ENCODE measurements at places on chromosomes 5 and 9.
A peak's percentile ranks its signal among the peaks of the same experiment; 100 is the strongest.

- peak; percentile 22 for DNase-seq
These were observed 134.5 kb downstream of the GNAQ start for GRCh38 chr9:77896938-77897667.

DNA sequence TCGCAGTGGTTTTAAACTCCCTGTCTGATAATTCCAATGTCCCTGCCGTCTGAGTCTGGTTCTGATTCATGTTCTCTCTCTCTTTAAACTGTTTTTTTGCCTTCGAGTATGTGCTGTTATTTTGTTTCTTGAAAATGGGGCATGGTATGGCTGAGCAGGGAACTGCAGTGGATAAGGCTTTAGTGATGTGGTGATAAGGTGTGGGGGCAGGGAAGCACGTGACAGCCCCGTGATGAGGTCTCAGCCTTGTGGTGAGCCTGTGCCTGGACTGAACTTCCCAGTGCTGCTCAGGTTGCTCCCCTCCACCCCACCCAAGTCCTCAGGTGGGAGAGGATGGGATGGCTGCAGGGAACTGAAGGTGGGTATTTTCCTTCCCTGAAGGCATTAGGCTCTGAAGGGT is 5.5 kb upstream of the ZNF354B start:
- DNase-seq = no peak

DNA sequence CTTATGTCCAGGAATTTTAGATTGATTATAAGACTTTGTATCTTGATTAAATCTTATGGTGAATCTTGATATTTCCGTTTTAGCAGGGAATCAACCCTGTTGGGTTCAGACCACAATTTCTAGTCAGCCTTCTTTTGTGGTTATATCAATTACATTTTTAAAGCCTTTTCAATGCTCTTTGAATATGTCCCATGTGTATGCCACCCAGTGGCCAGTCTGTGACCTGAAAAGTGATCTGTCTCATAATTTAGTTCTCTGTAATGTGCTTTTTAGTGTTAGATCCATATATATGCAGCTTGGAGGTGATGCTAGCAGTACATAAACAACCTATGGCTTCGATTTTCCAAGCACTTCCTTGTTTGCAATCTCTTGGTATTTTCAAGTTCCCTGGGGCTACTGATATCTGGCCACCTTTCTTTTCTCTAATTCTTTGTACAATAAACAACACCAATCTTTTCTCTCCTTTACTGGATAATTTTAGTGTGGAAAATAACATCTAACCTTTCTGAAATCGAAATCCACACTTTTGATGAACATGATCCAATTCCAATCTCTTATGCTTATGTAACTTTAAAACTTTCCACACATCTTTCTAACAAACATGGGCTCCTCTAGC is 28.8 kb downstream of the PDE8B start:
- DNase-seq = peak; percentile 40

DNA sequence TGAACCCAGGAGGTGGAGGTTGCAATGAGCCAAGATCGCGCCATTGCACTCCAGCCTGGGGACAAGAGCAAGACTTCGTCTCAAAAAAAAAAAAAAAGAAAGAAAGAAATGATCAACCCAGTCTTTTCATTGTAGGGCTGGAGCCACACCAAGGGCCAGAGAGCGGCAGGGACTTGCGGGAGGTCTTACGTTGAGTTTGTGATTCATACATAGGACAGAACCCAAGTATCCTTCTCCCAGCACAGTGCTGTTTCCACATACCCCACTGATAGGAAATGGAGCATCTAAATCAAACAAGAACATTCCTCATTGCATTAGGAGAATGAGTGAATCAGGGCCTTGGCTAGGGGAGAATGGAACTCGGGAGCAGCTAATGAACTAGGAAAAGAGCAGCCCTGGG is 3.5 kb upstream of the TNIP1 start:
- DNase-seq = no peak

DNA sequence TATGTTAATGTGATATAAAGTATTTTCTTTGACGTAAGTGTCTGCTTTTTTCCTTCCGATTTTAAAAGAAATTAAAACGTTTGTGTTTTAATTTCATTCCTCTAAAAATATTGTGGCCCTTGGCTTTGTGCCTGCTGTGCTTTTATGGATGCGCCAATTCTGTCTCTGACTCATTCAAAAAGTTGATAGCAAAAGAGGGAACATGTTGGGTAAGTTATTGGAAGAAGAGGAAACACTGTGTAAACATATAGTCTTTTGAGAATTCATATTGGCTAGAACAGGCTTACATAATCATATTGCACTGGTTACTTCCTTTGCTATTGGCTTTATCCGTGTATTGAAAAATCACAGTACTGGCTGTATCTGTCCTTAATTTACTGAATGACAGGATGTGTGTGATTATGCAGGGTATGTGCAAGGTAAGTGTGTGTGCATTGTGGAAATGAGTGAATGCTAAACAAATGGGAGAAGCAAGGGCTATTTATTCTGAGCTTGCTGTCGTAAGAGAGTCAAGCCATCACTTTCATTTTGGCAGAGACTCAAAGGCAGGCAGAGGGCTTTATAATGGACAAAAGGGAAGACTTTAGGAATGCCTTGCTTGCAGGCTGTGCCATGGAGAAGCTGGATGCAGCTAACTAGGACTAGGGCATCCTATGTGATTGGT is 67.8 kb downstream of the SGCD start:
- DNase-seq = no peak

DNA sequence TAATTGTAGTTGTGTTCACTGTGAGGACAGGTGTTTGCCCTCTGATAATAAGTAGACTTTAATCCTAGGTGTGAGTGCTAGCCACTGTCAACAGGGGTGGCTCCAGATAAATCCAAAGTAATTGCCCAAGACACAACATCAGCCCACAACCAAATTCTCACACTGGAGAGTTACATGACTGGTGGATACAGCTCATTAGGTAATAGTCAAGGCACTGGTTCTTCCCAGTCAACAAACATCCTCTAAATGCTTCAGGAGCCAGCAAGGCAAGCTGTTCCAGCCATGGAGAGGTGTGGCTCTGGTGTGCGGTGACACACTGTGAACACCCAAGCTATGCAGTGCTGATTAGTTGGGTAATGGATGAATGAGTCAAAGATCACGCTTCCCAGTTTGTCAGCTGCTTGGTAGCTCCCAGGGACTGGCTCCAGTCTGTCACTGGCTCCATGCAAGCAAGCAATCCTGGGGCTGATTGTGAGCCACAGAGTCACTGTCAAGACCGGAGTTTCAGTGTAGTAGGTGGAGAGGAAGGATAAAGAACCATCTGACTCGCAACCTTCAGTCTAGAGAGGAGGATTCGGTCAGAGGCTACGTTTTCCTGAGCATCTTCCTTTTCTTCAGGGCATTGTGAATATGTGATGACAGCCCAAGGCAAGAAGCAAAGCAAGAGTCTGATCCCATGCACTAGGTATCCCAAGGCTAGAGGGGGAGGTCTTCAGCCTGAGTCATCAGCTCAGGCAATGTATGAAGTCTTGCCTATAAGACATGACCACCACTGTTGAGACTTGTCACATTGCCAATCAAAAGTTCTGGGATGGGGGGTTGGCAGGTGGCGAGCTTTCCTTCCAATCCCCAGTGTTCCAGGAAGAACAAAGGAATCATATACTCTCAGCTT is 63.1 kb downstream of the UGCG start:
- no peak for DNase-seq

DNA sequence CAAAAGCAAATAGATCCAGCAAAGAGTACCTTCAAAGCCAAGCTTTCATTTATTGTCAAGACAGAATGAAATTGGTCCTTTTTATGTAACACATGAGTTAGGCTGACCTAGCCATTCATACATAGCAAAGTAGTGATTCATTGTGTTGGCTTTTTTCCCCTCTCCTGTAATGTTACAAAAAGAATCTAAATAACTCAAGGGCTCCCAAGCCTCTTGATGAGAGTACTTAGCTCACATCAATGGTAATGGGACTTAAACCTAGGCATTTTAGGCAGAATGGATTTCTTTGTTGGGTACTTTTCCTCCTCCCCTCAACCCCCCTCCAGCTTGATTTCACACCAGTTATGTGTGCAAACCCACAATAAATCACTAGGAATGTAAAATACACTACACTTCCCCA is 123.7 kb downstream of the EBF1 start:
- DNase-seq = no peak

DNA sequence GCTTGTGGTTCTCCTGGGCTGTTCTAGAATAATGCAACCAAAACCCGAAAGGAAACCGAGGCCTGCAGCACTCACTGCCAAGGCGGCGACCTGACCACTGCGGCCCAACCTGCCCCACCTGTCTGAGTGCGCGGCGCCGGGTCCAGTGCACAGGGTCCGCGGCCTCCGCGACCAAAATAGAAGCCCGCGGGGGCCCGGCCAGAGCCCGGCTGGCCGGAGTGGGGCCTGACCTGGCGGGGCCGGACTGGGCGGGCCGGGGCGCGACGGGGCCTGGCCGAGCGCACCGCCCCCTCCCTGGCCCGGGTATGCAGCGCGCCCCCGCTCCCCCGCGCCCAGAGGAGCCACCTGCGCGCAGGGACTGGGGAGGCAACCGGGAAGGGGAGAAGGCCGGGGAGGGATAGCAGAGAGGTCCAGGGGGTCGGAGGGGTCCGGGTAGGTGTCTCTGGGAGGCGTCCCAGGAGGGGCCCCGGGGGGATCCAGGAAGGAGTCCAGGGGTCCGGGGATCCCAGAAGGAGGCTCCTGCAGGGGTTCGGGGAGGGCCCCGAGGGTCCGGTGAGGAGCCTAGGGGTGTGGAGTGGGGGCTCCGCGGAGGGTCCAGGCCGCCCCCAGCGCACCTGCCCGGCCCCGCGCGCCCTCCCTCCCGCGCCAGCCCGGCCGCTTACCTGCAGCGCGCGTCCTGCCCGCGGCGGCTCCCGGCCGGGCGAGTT is 503 bp downstream of the SEMA4D start:
- peak; percentile 76 for DNase-seq

GRCh38 chr5:35640623-35641022 is 23.0 kb downstream of the SPEF2 start:
- no peak for DNase-seq

DNA sequence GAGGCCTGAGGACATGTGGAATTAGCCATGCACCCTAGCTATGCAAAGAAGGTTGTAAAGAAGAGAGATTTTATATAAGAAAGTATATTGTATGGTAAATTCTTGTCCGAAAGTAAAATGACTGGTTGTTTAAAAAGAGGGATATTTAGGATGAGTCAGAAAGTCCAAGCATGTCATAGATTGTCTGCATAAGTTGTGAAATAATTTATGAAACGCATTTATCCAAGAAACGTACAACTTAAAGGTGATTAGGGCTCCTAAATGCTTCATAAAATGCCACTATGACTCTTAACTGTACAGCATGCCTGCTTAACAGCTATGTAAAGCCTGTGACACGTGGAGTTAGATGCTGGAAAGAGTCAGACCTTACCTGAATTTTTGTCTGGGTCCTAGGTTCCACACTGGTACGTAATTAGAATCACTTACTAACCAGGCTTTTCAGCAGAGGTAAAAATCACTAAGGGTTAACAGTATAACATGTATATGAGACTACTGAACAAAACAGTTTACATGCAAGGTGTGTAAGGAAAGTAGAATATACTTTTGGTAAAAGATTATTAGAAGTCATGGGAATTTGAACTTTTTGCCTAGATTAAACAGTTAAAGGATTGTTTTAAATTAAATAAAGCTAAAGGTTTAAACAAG is 37.0 kb upstream of the ARL15 start:
- DNase-seq = no peak

GRCh38 chr5:160359816-160360215 is 10.6 kb downstream of the C1QTNF2 start:
- no peak for DNase-seq

DNA sequence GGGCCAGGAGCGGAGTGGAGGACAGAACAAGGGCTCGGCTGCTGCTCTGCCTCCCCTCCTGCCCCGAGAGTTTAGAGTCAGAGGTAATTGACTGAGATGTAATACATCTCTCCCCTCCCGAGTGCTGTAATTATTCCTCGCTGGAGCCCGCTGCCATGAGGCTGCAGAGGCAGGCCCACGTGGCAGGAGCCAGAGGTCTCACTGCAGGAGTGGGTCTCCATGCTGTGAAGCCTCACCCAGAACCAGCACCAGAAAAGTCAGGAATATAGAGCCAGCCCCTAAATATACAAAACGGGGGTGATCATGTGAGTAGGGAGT is 2.5 kb downstream of the FAM163B start:
- no peak for DNase-seq

DNA sequence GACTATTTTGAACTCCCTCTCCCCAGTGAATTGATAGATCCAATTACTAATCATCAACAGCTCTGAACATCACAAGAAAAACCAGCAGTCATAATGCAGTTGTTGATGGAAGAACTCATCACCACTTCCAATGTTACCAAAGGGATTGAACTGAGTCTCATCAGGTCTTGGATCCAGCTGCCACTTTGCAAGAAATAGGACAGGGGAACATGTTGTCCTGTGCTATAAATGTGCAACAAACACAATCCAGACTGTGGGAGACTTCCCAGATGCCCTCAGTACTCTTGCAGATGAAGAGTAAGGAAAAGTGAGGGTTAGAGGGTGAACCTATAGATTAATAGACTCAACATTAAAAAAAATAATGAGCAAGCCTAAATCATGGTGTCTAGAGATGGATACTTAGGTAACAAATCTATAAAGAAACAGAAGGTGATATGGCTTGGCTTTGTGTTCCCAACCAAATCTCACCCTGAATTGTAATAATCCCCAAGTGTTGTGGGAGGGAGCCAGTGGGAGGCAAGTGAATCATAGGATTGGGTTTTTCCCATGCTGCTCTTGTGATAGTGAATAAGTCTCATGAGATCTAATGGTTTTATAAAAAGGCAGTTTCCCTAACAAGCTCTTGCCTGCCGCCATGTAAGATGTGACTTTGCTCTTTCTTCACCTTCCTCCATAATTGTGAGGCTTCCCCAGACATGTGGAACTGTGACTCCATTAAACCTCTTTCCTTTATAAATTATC is 63.4 kb upstream of the PAPPA start:
- no peak for DNase-seq

GRCh38 chr9:101026824-101027223 is 1.7 kb upstream of the PLPPR1 start:
- DNase-seq = no peak

GRCh38 chr9:131436376-131436775 is 42.5 kb downstream of the PRRC2B start:
- DNase-seq = no peak

DNA sequence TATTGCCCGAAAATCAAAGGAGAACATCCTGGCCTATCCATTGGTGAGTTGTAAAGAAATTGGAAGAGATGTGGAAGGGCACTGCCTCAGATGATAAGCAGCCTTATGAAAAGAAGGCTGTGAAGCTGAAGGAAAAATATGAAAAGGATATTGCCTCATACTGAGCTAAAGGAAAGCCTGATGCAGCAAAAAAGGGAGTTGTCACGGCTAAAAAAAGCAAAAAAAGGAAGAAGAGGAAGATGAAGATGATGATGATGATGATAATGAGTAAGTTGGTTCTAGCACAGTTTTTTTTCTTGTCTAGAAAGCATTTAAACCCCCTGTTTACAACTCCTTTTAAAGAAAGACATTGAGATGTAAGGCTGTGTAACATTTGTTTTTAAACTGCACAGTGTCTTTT is 59.8 kb upstream of the ZBED3 start:
- DNase-seq = no peak

DNA sequence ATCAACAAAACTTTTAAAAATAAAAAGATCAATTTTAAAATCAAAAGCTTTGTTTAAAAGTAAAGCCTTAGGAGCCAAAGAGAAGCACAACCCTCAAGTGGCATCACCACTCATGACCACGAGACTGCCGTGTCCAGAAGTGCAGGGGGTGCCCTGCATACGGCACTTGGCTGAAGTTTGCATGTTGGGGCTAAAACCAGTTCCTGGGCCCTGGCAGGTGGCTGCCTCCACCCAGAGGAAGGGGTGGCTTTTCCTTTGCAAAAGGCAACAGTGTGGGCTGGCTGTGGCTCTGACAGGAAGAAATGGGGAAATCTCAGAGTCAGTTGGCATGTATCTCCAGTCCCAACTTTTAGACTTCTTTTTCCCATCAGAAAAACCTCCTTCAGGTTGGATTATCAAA is 15.3 kb downstream of the TRMO start:
- no peak for DNase-seq

Data from GM12865 (cell line).